PC-3 (cell line): ENCODE measurements at places on chromosomes 6 and 20.

GRCh38 chr20:33209789-33210188, 7.4 kb upstream of the BPIFA3 start:
- DNase-seq, result peak; percentile 72

- no peak for DNase-seq
These were observed 47.2 kb downstream of the MAFB start for GRCh38 chr20:40641809-40642208.

- no peak for DNase-seq
These were observed 83.1 kb downstream of the IYD start for GRCh38 chr6:150451807-150452427.

DNA sequence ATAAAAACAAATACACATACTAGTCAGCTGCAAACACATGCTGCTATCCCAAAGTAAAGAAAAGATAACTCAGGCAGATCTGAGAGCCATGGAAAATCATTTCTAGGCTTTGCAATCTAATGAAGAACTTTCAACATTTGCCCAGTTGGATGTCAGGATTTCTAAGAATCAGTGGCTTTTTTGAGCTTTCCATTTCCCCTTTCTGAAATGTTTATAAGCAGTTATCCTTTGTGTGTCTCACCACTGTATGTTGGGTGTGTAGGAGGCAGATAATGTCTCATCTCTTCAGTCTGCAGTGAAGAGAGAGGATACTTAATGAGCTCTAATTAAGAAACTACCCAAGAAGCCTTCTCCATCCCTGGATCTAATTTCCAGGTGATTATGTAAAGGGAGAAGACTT, 43.6 kb downstream of the RGS17 start:
- DNase-seq, result no peak

DNA sequence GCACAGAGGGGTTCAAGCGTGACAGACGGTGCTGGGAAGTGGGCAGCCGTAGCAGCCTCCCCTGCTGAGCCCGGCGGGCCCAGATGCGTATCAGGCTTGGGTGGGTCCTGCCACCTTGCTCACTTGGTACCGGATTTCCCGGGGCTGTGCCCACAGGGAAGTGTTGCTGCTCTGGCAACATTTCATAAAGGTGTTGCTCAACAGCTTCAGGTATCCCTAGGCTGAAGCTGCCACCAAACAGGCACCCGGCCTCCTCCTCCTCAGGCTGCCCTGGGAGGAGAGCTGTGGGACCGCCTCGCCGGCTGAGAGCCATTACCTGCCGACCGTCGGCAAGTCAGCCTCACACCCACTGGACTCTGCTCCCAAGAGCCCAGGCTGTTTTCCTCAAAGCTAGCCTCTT, 11.5 kb downstream of the PSMG4 start:
- no peak for DNase-seq

DNA sequence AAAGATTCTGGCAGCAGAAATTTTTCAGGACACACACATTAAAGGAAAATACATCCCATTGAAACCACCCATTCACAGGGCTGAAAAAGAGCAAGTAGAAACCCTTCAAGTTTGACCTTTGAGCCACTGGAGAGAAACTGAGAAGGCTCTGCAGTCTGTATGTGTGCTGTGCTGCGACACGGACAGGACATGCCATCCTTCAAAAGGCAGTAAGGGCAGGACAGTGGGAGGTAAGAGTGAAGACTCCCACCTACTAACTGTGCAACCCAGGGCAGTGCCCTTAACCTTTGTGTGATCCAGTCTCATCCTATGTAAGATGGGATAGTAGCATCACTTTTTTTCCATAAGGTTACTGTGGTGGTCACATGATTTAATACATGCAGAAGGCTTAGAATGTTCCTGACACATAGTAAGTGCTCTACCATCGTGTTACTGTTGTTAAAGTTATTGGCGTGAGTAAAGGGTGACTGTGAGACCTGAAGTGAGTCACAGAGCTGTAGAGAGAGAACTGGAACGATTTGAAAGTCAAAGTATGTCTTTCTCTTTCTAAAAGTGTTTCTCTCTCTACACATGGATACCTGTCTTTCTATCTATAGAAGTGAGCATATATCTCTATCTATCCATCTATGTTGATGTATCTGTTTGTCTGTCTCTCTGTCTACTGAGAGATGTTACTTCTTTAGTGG, 153.7 kb upstream of the OLIG3 start:
- DNase-seq, result peak; percentile 70

- DNase-seq, result peak; percentile 16
These were observed 326.2 kb upstream of the PRDM1 start for GRCh38 chr6:105759946-105760345.

- DNase-seq, result peak; percentile 46
These were observed 221.3 kb downstream of the GRIK2 start for GRCh38 chr6:101614774-101615173.

GRCh38 chr20:22338140-22338708, 246.1 kb downstream of the FOXA2 start:
- no peak for DNase-seq

GRCh38 chr6:167073679-167074274, 49.1 kb upstream of the CCR6 start:
- DNase-seq, result no peak

- peak; percentile 84 for DNase-seq
These were observed 109.9 kb downstream of the NOL4L start for GRCh38 chr20:32474967-32475811.

DNA sequence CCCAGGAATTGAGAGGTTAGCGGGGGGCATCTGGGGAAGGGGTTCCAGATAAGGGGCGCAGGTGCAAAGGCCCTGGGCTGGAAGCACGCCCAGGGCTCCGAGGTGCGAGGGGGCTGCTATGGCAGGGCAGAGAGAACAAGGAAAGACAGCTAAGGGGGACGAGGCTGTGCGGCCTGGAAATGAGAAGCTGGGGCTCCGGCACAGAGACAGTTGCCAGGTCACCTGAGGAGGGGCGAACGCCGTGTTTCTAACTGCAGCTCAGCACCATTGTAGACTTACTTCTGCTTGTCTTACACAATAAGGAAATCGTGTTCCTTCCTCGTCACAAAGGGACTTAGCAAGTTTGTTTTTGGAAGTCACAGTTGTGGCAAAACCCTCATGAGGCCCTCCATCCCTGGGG, 68.9 kb upstream of the TBXT start:
- no peak for DNase-seq

GRCh38 chr6:153725456-153725855, 313.6 kb upstream of the OPRM1 start:
- DNase-seq, result no peak

- DNase-seq, result no peak
These were observed 65.9 kb upstream of the FBXL4 start for GRCh38 chr6:99013661-99014060.

- DNase-seq, result peak; percentile 61
These were observed 20.6 kb upstream of the ARHGAP18 start for GRCh38 chr6:129730477-129731165.

GRCh38 chr6:7773322-7773721, 47.4 kb downstream of the BMP6 start:
- no peak for DNase-seq

DNA sequence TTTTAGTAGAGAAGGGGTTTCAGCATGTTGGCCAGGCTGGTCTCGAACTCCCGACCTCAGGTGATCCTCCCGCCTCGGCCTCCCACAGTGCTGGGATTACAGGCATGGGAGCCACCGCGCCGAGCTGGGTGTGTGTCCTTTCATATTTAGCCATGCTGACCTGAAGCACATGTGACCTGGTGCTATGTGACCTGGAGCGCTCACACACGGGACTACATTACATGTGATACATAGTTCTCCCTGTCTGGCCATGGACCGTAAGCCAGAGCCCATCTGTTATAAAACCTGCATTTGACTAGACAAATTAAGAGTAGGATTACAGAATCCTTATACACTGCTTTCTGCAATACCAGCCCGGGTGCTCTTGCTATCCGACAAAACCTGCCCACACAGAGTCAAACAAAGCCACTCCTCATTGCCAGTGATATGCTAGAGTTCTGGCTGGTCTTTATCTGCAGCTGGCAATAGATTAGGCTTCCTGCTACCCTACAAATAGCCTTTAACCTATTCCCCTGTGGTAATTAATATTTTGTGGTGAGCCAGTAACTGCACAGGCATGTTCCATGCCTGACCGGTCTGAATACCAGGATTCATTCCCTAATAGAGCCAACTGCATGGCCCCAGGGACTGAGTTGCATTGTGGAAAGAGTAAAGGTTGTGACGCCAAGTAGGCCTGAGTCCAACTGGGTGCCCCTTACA, 26.3 kb upstream of the FAM50B start:
- peak; percentile 84 for DNase-seq

DNA sequence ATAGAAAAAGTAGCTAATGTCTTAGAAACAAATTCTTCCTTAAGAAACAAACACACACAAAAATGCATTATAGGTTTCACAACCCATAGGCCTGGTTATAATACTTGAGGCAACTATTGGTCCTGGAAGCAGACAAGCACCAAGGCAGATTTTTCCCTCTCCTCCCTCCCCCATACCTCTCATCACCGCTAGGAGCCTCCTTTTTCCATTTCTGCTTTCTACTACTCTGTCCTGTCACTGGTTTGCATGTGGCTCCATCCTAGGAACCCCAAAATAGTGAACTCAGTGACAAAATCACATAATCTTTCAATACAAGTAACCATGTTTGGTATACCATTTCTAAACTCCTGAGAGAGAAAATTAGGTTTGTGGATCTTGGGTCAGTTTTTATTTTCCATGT, 66.1 kb downstream of the HMGCLL1 start:
- DNase-seq, result peak; percentile 10

- DNase-seq, result no peak
These were observed 46.3 kb downstream of the PPP1R14C start for GRCh38 chr6:150189122-150189521.

DNA sequence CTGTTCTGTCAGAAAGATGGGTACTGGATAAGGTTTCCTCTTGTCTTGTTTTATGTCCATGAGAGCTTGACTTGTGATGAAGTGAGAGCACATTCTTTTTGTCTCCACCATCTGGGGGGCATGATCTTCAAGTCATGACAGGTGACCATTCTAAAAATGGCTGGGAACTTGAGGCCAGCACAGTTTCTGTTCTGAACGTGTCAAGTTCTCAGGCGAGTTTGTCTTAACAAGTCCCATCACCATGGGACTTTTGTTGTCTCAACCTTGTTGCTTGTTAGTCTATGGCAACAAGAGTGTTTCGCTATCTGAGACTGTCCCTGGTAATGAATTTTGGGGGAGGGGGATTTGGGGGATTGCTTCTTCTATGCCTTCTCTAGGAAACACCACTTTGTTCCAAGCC, 25.6 kb upstream of the ENPP4 start:
- no peak for DNase-seq

DNA sequence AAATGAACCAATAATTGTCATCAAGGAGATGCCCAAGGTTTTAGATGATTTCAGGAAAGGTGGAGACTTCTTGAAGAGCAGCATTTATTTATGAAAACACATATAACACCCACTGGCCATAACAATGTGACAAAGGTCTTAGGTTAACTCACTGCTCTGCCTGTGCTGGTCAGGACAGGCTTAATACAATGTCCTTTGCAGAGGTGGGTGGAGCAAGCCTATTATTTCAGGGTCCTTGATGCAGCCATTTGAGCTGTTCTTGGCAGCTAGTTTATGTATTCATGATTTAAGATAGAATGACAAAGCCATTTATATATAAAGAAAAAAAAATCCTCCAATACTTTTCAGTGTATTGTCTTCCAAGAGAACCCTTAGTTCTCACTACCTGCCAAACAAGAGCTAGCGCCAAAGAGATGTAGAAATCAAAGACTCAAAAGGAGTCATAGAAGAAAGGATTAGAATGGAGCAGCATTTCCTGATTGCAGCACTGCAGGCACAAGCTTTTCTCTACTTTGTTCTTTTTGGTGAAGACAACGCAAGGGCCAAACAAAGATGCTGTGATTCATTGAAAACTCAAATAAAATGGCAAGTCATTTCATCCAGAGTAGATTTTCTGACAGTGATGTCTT, 124.3 kb upstream of the TSHZ2 start:
- no peak for DNase-seq

GRCh38 chr6:113004470-113005270, 657.5 kb downstream of the RFPL4B start:
- no peak for DNase-seq

- DNase-seq, result no peak
These were observed 1813.6 kb upstream of the DEFB115 start for GRCh38 chr20:29443819-29444218.

DNA sequence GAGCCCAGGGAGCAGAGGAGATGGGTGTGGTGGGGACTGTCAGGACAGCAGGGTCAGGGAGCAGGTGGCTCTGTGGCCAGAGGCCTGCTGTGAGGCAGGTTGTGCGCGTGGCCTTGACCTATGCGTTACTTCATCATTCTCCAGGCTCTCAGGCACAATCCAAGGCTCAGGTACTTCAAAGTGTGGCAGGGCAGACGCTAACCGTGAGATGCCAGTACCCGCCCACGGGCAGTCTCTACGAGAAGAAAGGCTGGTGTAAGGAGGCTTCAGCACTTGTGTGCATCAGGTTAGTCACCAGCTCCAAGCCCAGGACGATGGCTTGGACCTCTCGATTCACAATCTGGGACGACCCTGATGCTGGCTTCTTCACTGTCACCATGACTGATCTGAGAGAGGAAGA, 535 bp downstream of the NCR2 start:
- DNase-seq, result no peak

DNA sequence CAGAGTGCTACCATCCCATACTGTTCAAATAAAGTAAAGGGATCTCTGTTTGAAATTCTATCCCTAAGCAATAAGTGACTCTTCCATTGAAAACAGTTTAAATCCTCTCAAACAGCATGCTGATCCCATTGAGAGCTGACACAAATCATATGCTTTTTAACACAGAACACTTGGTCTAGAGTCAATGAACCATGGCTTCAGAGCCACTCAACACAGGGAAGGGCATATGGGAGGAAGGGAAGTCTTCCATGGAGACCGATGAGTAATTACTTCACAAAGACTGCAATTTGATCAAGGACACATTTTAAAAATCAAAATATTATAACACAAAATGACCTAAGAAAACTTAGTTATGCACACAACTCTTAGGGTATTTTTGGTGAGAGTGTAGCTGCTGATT, 1073.0 kb upstream of the MAP3K7 start:
- DNase-seq, result no peak

DNA sequence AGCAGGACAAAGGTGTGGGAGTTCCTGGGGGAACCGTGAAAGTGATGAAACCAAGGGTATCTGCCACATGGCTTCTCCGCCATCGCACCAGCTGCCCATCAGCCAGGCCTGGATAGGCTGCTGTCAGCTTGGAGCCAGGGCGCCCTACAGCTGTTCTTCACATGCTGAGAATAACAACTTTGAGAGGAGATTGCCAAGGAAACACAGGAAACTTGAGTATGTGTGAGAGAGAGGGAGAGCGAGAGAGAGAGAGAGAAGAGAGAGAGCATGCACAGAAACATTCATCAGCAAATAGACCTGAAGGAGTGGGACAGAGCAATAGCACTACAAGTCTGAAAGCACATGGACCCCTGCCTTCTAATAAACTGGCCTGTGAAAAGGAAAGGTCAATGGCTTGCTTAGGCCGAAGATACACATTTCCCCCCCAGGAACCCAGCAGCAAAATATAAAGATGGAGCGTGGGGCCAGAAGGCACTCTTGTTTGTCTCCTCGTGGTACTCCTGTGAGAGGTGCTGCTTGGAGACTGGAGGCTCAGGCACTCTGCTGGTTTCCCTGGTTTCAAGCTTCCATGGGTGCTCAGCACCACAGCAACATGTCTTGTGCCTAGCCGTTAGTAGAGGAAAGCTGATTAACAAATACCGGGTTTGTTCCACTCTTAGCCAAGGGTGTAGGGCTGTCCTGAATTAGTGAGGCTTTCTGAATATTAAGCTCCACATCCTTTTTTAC, 53.0 kb downstream of the SNAP25 start:
- DNase-seq, result no peak
